ENCODE measurements at places on chromosomes 5 and 9. TPM values are rescaled to one million over a fixed set of nuclear protein-coding genes. Genes with fewer than 3 reads are reported as not detected.

TSLP gene
- total RNA-seq = not detected

IFNA13 gene
- not detected for total RNA-seq

ATG12 gene
- total RNA-seq = 52.0 TPM

GADD45G gene
- total RNA-seq = 1.2 TPM

NXNL2 gene
- 1.4 TPM for total RNA-seq

TXNDC8 gene
- not detected for total RNA-seq

LPAR1 gene
- total RNA-seq = 11.0 TPM
